Tracheal epithelial cell (primary cell): ENCODE measurements at places on chromosomes 6 and 20. TPM values are rescaled to one million over a fixed set of nuclear protein-coding genes. Genes with fewer than 3 reads are reported as not detected.

The TGM3 gene
- under 0.01 and 0.43 TPM in 2 replicates for total RNA-seq

The SEL1L2 gene
- not detected in 2 replicates for total RNA-seq

The CST5 gene
- not detected in 2 replicates for total RNA-seq

The NMBR gene
- total RNA-seq, result not detected in 2 replicates

The SLC22A7 gene
- not detected in 2 replicates for total RNA-seq

The ZNF343 gene
- 8.9 and 15.3 TPM in 2 replicates for total RNA-seq

The NTSR1 gene
- not detected in 2 replicates for total RNA-seq

The EYS gene
- under 0.01 and 0.64 TPM in 2 replicates for total RNA-seq

The TMEM217 gene
- total RNA-seq, result 4.8 TPM in 1 of 2 replicates, not detected in the other

The TOX2 gene
- total RNA-seq, result not detected in 2 replicates

The PPIL6 gene
- 3.4 and 6.0 TPM in 2 replicates for total RNA-seq

The ELOVL2 gene
- total RNA-seq, result under 0.01 TPM in 1 of 2 replicates, not detected in the other

The PCK1 gene
- not detected in 2 replicates for total RNA-seq

The DBNDD2 gene
- total RNA-seq, result 22.6 and 22.7 TPM in 2 replicates
